ENCODE measurements at places on chromosomes 1 and 21. TPM values are rescaled to one million over a fixed set of nuclear protein-coding genes. Genes with fewer than 3 reads are reported as not detected.

GRCh38 chr1:81880781-81881180 is 80.0 kb downstream of the ADGRL2 start:
- no peak for DNase-seq

DNA sequence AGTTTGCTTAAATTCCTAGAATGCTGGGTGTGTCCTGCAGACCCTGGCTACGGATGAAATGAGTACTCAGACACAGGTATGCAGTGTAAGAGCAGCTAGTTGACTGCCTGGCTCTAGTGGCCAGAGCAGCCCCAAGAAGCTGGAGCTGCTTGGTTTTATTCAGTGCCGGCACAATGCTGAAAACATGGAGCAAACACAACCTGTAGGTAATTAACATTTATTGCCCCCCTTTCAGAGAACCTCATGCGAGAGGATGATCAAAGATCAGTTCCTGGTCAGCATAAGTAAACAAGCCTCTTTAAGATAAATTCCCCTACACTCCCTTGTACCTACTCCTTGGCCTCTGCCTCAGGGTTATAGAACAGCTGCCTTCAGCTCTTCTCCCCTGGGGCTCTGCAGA is 43.2 kb downstream of the MRPS6 start:
- no peak for DNase-seq

DNA sequence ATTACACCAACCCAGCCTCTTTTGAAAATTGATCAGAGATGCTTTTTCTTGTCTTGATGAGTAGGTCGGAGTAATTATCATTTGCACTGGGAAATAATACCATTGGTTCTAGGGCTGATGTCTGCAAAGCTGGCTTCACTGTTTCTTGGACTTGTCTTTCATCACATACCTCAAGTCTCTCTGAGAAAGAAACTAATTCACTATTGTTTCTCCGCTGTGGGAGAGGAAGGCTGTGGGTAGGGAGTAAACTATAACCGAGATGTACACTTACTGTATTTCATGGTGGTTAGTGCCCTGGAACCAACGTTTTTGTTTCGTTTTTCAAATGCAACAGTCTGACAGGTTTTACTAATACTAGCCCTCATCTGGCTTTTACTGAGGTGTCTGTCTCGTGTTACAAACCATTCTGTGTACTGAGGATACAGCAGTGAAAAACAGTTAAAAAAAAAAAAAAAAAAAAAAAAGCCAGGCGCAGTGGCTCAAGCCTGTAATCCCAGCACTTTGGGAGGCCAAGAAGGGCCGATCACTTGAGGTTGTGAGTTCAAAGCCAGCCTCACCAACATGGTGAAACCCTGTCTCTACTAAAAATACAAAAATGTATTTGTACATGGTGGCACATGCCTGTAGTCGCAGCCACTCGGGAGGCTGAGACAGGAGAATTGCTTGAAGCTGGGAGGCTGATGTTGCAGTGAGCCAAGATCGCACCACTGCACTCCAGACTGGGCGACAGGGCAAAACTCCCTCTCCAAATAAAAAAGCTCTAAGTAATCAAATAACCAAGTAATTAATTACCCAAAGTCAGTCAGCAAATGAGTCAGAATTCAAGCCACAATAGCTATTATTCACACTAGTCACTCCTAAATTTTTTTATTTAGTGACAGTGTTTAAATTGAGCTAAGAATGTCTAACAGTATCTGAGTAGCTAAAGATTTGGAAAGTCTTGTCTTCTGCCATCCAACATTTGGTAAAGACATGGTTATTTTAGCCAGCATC is 23.3 kb downstream of the TOMM20 start:
- DNase-seq, result peak; percentile 27

- DNase-seq, result no peak
Observed at GRCh38 chr1:169091480-169091941, 15.0 kb upstream of the ATP1B1 start.

DNA sequence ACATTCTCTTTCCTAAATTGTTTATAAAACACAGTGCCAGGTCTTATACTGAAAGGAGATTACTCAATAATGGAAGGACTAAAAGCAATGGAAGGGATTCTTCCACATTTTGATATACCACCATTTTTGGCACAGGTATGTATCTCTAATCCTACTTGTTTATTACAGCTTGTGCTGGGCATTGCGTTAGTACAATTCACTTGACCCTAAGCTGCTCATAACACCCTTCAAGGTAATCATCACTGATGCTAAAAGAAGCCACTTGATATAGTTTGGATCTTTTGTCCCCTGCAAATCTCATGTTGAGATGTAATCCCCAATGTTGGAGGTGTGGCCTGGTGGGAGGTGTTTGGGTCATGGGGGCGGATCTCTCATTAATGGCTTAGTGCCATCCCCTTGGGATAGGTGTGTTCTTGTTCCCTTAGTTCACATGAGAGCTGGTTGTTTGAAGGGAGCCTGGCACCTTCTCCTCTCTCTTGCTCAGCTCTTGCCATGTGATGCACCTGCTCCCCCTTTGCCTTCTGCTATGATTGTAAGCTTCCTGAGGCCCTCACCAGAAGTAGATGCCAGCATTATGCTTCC is 71.1 kb downstream of the NIBAN1 start:
- DNase-seq, result no peak

DNA sequence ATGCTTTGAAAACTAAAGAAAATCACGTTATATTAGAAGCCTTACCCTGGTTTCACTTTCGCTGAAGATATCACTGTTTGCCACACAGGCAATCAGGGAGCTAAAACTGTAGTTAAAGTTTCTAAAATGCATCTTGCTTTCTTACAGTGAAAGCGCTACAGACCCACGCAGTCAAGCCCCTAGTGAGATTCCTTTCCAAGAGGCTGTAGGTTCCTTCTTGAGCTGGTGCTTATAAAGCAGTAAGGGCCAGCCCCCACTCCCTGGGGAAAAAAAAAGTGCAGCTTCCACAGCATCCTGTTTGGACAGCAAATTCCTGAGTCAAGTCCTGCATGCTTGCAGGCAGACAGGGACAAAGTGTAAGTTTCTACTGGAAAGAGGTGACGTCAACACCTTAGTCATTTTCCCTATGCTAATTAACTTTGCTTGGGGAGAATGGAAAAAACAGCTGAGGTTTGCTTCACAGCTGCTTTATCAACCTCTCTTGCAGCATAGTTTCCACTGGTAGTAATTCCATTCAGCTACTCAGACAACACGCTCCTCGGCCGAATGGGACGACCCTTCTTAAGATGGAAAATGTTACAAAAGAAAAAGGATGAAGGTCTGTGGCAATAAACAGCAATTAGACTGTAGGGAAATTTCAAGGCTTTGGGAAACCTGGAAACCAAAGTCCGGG is 14.7 kb upstream of the KCNE1 start:
- DNase-seq, result peak; percentile 68

GRCh38 chr1:175851749-175852148 is 108.4 kb upstream of the TNR start:
- DNase-seq, result no peak

DNA sequence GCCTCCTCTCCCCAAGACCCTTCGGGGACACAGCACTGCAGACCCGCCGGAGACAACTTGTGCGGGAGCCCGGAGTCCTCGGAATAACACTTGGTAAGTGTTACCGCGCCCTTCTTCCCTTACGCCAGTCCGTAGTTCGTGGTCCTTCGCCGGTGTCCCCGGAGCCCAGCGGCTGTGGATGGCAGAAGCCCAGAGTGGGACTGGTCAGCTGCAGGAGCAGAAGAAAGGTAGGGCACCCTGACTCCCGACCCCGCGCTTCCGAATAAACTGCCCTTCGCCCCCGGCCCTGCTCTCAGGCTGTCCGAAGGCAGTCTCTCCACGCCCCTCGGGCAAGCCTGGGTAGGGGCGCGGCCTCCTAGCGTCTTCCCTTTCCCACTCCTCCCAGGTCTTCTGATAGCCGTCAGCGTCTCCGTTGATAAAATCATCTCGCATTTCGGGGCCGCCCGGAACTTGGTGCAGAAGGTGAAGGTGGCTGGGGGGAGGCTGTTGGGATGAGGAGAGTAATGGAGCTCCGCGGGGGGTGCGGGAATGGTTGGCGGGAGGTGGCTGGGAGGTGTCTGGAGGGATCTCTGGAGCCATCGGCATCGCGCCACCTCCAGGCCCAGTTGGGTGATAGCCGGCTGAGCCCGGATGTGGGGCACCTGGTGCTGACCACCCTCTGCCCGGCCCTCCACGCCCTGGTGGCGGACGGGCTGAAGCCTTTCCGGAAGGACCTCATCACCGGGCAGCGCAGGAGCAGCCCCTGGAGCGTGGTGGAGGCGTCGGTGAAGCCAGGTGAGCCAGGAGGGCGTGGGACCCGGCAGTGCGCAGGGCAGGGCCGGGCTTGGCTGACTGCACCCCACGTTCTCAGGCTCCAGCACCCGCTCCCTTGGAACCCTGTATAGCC is 4.3 kb downstream of the RUSC1 start:
- peak; percentile 74 for DNase-seq

GRCh38 chr1:246081856-246082668 is 425.0 kb downstream of the SMYD3 start:
- no peak for DNase-seq

- no peak for DNase-seq
Observed at GRCh38 chr1:185585770-185586169, 148.4 kb upstream of the HMCN1 start.

GRCh38 chr1:172360985-172361384 is 59.5 kb upstream of the C1orf105 start:
- no peak for DNase-seq

DNA sequence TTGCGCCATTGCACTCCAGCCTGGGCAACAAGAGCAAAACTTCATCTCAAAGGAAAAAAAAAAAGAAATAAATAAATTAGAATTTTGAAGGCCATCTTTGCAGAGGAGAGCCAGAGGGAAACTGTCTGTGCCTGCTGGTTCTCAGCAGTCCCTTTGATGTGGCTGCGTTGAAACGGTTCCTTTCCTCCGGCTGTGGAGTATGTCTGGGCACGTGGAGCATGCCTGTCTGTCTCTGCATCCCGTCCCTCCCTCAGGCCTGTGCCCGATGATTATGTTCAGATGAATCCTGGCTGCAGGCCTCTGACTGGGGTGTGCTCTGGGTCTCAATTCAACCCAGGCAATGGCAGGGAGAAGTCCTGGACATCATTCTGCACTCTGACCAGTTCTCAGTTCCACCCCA is 33.4 kb downstream of the KIAA1614 start:
- DNase-seq, result no peak

- DNase-seq, result no peak
Observed at GRCh38 chr1:116474921-116475849, 95.6 kb downstream of the CD58 start.

- DNase-seq, result no peak
Observed at GRCh38 chr1:62304975-62305374, 14.3 kb downstream of the KANK4 start.

- no peak for DNase-seq
Observed at GRCh38 chr1:174841747-174842146, 158.0 kb upstream of the CACYBP start.

- no peak for DNase-seq
Observed at GRCh38 chr1:90190523-90190922, 195.6 kb downstream of the ZNF326 start.

DNA sequence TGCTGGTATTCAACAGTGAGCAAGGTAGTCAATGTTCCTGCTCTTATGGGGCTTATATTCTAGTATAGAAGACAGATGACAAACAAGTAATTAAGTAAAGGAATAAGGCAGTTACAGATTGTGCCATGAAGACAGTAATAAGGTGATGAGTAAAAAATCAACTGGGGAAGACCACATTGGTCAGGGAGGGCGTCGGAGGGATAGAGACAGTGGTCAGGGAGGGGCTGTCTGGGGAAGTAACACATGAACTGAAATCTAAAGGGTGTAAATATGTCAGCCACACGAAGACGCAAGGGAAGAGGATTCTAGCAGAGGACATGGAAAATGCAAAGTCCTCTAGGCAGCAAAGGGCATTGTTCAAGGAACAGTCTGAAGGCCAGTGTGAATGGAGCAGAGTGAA is 10.1 kb downstream of the IL12RB2 start:
- no peak for DNase-seq

GRCh38 chr1:41811051-41811795 is 107.5 kb downstream of the HIVEP3 start:
- no peak for DNase-seq

GRCh38 chr1:186574926-186575325 is 105.3 kb downstream of the PTGS2 start:
- no peak for DNase-seq

GRCh38 chr1:169478094-169478672 is 7.6 kb downstream of the SLC19A2 start:
- DNase-seq, result no peak

DNA sequence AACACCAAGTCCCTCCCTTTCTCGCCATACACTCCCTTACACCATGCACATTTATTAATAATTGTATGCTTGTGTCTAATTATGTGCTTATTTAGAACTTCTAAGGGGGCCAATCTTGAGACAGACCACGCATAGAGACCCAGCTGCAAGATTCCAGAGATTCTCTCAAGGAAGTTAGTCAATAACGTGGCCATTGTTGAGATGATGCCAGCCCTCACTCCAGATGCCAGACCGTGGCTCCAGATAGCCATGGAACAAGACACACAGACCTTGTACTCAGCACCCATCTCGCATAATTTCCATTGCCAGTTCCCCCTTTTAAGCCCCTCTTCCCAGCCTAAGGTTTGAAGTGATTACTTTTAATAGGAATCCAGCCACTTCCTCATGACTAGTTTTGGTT is 62.4 kb downstream of the DIRAS3 start:
- DNase-seq, result no peak

- DNase-seq, result peak; percentile 83
Observed at GRCh38 chr1:40818264-40818961, 34.8 kb downstream of the KCNQ4 start.

GRCh38 chr1:25577134-25577920 is 33.9 kb downstream of the LDLRAP1 start:
- DNase-seq, result no peak

DNA sequence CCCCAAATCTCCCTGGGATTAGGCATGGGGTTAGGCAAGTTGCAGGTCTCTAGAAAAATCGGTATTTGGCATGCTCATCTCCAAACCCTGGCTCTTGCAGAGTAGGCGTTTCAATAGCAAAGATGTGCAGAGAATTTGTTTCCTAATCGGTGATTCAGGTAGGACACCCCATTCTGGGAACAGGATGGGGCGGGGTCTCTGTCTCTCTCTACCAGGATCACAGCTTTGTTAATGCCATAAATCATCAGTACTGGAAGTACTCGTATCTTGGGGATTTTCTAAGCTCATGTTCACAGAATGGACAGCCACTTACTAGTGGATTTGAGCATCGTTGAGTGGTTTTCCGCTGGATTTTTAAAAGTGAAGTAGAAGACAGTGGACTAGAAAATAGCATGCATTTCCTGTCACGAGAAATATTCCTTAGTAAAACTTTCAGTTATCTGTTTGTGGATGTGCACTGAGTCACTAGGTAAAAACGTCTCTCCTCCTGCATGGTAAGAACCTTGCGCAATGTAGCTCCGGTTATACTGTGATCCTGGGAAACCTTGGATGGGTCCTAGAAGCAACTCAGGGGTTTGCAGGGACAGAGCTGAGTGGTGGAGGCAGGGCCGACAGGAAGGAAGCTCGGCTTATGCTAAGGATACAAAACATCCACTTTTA is 5.1 kb downstream of the TMEM51 start:
- DNase-seq, result no peak

Gene PTBP2
- total RNA-seq, result 50.0 TPM

Gene SYTL1
- total RNA-seq, result 93.6 TPM

Gene RAB3B
- total RNA-seq, result 1.4 TPM

Gene SGIP1
- 15.8 TPM for total RNA-seq

Gene ATAD3C
- 8.0 TPM for total RNA-seq

Data from ureter (tissue), 1 donor.